Neural crest cell (in vitro differentiated cells): ENCODE measurements at places on chromosomes 16 and 17. TPM values are rescaled to one million over a fixed set of nuclear protein-coding genes. Genes with fewer than 3 reads are reported as not detected.

DNA sequence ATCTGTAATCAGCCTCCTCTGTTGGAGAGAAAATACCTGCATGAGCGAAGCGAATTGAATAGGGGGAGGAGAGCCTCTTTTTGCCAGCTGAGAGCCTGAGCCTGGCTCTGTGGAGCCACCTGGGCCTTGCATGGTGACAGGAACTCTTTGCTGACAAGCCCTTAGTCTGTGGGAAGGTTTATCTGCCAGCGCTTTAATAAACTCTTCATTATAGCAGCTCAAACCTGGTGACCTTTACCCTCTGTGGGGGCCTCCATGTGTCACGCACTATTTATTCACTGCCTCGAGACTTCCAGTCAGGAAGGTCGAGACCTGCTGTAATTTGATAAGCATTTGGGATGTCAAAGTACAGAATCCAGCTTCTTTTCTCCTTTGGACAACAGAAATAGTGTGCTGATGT, 282.6 kb downstream of the CBLN1 start:
- H3K27me3 ChIP-seq: peaks cover 17% of the 10 kb centered on the region
- H3K36me3 ChIP-seq: no peaks in the 10 kb centered on the region
- peaks cover 4% of the 10 kb centered on the region for H3K4me1 ChIP-seq
- DNase-seq: no peak

- no peak for DNase-seq
- H3K36me3 ChIP-seq: no peaks in the 10 kb centered on the region
- H3K27ac ChIP-seq: no peak overlapping the region
- peaks cover 6% of the 10 kb centered on the region for H3K4me1 ChIP-seq
- H3K27me3 ChIP-seq: peaks cover 14% of the 10 kb centered on the region
Measured at GRCh38 chr16:77234611-77235010, 35.4 kb downstream of the SYCE1L start.

DNA sequence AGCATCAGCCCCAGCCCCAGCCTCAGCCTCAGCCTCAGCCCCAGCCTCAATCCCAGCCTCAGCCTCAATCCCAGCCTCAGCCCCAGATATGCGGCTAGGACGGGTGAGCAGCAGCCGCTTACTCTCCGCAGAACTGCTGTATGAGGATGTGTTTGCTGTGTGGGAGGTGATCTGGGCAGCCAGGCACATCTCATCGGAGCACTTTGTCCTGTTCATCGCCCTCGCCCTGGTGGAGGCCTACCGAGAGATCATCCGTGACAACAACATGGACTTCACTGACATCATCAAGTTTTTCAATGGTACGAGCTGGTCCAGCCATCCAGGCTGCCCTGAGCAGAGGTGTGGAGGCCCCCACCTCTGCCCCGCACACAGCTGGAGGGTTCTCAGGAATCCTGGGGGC, 22.0 kb downstream of the MNT start:
- H3K4me1 ChIP-seq: peaks cover 15% of the 10 kb centered on the region
- peak overlapping the region; percentile 57 for H3K27ac ChIP-seq
- DNase-seq: no peak
- no peaks in the 10 kb centered on the region for H3K27me3 ChIP-seq
- peak overlapping the region; percentile 38 for H3K4me3 ChIP-seq
- H3K36me3 ChIP-seq: no peaks in the 10 kb centered on the region

- H3K27ac ChIP-seq: peak overlapping the region; percentile 89
- H3K27me3 ChIP-seq: peaks cover 14% of the 10 kb centered on the region
- H3K4me1 ChIP-seq: peaks cover 22% of the 10 kb centered on the region
- peaks cover 6% of the 10 kb centered on the region for H3K36me3 ChIP-seq
Measured at GRCh38 chr16:69762814-69763598, 874 bp downstream of the WWP2 start.

The NOXO1 gene
- total RNA-seq: 0.63 and 0.75 TPM in 2 replicates

The APOH gene
- not detected in 2 replicates for total RNA-seq

The CCR7 gene
- 0.32 and 0.33 TPM in 2 replicates for total RNA-seq

DNA sequence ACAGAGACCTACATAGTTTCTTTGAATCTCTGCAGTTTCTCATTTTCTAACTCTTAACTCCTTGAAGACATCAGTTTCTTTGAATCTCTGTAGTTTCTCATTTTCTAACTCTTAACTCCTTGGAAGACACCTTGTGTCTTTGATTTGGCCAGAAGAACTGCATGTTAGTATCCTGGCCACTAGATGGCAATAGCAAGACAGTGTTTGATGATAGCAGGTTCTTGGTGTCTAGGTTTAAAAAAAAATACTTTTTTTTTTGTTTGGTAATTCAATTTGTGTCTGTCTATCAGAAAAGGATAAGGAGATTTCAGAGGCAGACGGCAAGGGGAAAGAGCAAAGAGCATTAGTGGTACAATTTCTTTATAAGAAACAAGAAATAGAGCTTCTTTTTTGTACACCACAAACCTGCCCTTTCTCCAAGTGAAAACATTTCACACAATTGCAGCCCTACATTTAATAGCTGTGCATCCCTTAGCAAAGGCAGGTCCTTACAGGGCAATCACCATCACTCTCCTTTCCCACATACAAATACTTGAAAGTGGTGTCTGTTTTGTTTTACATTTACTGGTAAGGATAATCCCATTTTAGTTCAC, 1324.9 kb upstream of the CDH8 start:
- H3K4me1 ChIP-seq: no peaks in the 10 kb centered on the region
- no peaks in the 10 kb centered on the region for H3K36me3 ChIP-seq
- no peaks in the 10 kb centered on the region for H3K27me3 ChIP-seq
- no peak overlapping the region for H3K4me3 ChIP-seq
- no peak overlapping the region for H3K27ac ChIP-seq

- DNase-seq: no peak
- peak overlapping the region; percentile 100 for H3K4me3 ChIP-seq
- no peaks in the 10 kb centered on the region for H3K27me3 ChIP-seq
- peaks cover 23% of the 10 kb centered on the region for H3K36me3 ChIP-seq
- H3K27ac ChIP-seq: peak overlapping the region; percentile 100
Measured at GRCh38 chr17:8382880-8383142, 182 bp downstream of the RPL26 start.

GRCh38 chr16:49816875-49817274, 39.0 kb downstream of the ZNF423 start:
- H3K36me3 ChIP-seq: peaks cover 3% of the 10 kb centered on the region
- no peak overlapping the region for H3K4me3 ChIP-seq
- H3K4me1 ChIP-seq: peaks cover 19% of the 10 kb centered on the region
- no peaks in the 10 kb centered on the region for H3K27me3 ChIP-seq
- no peak overlapping the region for H3K27ac ChIP-seq

DNA sequence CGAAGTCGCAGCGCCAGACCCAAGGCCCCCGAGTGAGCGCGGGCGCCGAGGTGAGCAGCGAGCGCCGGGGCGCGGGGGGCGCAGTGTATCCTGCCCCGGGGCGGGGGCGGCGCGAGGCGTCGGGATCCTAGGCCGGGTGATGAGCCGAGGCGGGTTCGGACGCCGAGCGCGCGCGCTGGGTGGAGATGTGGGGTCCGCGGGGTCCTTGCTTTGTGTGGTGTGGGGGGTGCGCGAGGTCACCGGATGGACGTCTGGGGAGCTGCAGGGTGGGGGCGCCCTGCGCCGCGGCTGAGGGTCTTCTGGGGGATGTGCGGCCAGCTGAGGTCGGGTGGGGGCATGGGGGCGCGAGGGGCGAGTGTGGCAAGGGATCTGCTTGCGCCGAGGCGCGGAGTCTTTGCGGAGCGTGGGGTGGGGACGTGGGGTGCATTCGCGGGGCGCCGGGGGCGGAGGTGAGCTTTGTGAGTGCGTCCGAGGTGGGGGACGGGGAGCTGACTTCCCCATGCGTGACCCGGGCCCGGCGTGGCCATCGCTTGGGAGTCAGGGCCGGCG, 560 bp downstream of the RAI1 start:
- peak overlapping the region; percentile 90 for H3K4me3 ChIP-seq
- DNase-seq: peak; percentile 29
- H3K4me1 ChIP-seq: peaks cover 53% of the 10 kb centered on the region
- H3K27me3 ChIP-seq: no peaks in the 10 kb centered on the region
- H3K36me3 ChIP-seq: no peaks in the 10 kb centered on the region

GRCh38 chr17:38419508-38419981, 8.7 kb upstream of the ARHGAP23 start:
- H3K27ac ChIP-seq: no peak overlapping the region
- H3K4me3 ChIP-seq: peak overlapping the region; percentile 59
- H3K36me3 ChIP-seq: no peaks in the 10 kb centered on the region
- peaks cover 65% of the 10 kb centered on the region for H3K27me3 ChIP-seq
- H3K4me1 ChIP-seq: peaks cover 37% of the 10 kb centered on the region

DNA sequence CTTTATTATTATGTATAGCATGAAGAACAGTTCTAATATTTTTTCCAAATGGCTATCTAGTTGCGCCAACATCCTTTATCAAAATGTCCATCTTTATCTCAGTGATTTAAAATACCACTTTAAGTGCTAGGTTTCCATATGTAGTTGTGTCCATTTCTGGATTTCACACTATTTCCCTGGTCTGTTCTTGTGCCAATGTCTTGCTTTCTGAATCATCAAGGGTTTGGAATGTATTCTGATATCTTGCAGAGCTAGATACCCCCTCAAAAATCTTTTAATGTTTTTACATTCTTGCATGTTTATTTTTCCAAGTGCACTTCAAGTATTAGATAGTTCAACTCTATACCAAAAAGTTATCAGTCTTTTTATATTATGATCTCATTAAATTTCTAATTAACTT, 14.3 kb downstream of the MBTD1 start:
- H3K27me3 ChIP-seq: no peaks in the 10 kb centered on the region
- peaks cover 20% of the 10 kb centered on the region for H3K36me3 ChIP-seq
- H3K27ac ChIP-seq: no peak overlapping the region
- DNase-seq: no peak
- no peaks in the 10 kb centered on the region for H3K4me1 ChIP-seq
- no peak overlapping the region for H3K4me3 ChIP-seq

GRCh38 chr17:16507918-16508533, 16.0 kb upstream of the LRRC75A start:
- H3K4me3 ChIP-seq: no peak overlapping the region
- H3K27ac ChIP-seq: no peak overlapping the region
- H3K4me1 ChIP-seq: peaks cover 20% of the 10 kb centered on the region
- DNase-seq: no peak
